ENCODE measurements at places on chromosomes 1 and 21.

DNA sequence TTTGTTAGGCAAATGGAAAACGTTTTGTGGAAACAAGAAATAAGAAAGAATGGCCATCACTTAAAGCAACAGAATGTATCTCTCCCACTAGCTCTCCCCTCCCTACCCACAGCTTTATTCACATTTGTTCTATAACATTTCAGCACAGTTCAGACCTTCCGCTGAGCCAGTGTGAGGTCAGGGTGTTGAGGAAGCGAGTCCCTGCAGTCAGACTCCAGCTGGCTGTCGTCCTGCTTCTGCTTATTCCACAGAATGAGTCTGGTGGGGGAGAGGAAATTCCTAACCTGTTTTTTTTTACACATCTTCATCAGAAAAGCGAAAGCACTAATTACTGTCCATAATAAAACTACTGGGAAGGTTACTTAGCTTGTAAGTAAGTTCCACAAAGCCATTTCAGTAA lies 39.0 kb downstream of the MRPL39 start:
- peak; percentile 91 for DNase-seq

GRCh38 chr21:44918107-44918470 lies 2.6 kb downstream of the ITGB2 start:
- no peak for DNase-seq

GRCh38 chr21:34197561-34197960 lies 124.2 kb downstream of the MRPS6 start:
- DNase-seq: no peak

GRCh38 chr1:177228693-177229065 lies 57.9 kb downstream of the BRINP2 start:
- DNase-seq: no peak

Data from lung microvascular endothelial cell (primary cell).